ENCODE measurements at places on chromosomes 3 and 15.

- no peak for DNase-seq
Measured at GRCh38 chr3:134315286-134316106, 58.8 kb downstream of the AMOTL2 start.

DNA sequence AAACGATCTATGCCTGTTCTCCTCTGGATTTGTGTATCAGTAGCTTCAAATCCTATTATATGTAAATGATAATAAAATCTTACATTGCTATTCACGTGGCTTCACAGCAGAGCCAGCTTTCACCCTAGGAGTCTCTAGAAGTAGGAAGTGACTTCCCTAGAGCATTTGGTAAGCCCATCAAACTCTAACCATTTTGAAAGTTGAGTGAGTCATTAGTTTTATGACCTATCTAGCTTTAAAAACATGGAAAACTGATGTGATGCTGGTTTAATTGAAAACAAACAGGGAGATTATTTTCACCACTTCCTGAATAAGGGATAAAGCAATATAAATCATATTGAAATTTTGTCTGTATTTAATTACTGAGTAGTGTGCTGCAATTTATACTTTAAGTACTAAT is 275.2 kb downstream of the EPHA6 start:
- DNase-seq, result no peak

GRCh38 chr15:73340502-73341192 is 28.1 kb downstream of the HCN4 start:
- DNase-seq, result no peak

- DNase-seq, result no peak
Measured at GRCh38 chr15:41483115-41483514, 10.6 kb upstream of the ITPKA start.

- DNase-seq, result no peak
Measured at GRCh38 chr15:101213570-101213969, 38.3 kb downstream of the CHSY1 start.
